ENCODE measurements at places on chromosomes 1 and 21.

GRCh38 chr1:50783286-50783685 is 176.8 kb downstream of the FAF1 start:
- DNase-seq = no peak

GRCh38 chr1:236516929-236517704 is 6.7 kb upstream of the LGALS8 start:
- no peak for DNase-seq

- no peak for DNase-seq
Observed at GRCh38 chr1:64243757-64244080, 40.3 kb downstream of the UBE2U start.

DNA sequence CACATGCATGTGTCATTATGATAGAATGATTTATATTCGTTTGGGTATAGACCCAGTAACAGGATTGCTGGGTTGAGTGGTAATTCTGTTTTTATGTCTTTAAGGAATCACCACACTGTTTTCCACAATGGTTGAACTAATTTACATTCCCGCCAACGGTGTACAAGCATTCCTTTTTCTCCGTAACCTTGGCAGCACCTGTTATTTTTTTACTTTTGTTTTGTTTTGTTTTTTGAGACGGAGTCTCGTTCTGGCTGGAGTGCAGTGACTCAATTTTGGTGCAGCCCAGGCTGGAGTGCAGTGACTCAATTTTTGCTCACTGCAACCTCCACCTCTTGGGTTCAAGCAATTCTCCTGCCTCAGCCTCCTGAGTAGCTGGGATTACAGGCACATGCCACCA is 8.5 kb upstream of the S100B start:
- no peak for DNase-seq

DNA sequence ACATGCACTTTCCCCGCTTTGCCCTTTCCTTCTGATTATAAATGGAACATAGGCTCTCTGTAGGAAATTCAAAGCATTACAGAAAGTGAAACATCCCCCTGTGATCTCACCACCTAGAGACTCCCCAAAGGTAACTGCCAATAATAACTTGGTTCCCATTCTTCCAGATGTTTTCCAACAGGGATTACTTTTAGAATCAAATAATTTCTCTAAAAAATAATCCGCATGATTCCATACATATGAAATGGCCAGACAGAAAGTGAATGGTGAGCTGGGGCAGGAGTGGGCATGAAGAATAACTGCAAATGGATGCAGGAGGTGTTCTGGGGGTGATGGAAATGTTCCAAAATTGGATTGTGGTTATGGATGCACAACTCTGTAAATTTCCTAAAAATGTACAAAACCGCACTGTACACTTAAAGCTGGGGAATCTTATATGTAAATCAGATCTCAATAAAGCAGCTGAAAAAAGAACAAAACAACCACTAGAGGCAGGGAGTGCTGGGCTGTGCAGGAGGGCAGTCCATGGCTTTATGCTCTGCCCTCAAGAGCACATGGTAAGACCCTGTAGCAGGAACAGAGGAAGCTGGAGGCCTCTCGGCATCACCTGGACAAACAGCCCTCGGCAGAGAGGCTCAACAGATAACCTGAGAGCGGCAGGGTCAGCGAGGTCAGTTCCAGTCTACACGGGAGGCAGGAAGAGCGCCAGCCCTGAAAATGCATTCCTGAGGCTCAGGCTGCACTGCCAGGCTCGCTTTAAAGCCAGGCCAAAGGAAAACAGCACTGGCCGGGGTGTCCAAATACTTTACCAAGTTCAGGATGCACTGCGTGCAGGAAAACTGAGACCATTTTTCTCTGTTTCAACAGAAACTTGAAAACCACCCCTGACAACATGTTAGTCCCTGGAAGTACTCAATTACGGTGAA is 39.7 kb downstream of the CAPZB start:
- DNase-seq = peak; percentile 85

DNA sequence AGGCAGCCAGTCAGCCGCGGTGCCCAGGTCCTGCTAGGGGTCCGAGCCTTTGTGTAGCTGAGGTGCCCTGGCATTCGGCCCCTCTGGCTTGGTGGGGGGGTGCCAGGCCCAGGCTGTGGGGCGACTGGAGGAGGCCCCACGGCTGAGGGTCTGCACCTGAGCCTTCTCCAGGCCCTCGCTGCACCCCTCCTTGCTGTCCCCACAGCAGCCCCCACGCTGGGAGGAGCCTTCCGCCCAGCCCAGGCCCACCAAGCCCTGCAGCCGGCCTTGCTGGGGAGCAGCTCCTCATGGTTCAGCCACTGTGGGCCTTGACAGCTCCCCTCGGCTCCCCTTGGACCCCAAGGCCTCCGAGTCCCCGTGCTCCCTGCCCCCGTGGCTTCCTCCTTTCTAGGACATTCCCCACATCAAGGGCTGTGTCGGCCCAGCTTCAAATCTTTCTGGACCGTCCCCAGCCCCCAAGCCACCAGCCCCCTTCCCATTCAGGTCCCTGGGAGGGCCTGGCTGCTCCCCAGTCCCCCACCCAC is 67.8 kb downstream of the MORN1 start:
- no peak for DNase-seq

DNA sequence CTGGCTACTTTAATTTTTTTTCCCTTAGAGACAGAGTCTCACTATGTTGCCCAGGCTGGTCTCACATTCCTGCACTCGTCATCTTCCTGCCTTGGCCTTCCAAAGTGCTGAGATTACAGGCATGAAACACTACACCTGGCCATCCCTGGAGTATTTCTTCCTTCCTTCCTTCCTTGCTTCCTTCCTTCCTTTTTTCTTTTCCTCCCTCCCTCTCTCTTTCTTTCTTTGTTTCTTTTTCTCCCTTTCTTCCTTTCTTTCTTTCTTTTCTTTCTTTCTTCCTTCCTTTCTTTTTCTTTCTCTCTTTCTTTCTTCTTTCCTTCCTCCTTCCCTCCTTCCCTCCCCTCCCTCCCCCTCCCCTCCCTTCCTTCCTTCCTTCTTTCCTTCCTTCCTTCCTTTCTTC is 46.4 kb upstream of the PM20D1 start:
- no peak for DNase-seq

GRCh38 chr1:47872886-47873285 is 124.3 kb downstream of the TRABD2B start:
- no peak for DNase-seq

DNA sequence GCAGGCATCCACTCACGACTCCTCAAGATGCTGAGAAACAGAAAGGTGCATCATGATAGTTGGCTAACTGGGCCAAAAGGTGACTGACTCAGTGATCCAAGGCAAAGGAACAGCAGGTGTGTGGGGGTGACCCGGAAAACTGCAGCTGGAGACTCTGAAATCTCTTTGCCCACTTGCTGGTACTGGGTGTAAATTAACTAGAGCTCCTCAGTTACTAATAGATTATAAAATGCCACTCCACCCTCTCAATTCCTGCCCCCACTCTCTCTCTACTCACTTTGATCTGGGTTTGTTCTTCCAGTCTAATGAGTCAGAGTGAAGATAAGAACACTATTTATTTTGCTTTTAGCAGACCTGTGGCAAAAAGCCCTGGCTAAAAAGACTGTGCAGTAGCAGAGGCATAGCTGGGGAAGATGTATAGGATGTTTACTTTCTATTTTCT is 7.2 kb upstream of the PIGC start:
- DNase-seq = no peak

DNA sequence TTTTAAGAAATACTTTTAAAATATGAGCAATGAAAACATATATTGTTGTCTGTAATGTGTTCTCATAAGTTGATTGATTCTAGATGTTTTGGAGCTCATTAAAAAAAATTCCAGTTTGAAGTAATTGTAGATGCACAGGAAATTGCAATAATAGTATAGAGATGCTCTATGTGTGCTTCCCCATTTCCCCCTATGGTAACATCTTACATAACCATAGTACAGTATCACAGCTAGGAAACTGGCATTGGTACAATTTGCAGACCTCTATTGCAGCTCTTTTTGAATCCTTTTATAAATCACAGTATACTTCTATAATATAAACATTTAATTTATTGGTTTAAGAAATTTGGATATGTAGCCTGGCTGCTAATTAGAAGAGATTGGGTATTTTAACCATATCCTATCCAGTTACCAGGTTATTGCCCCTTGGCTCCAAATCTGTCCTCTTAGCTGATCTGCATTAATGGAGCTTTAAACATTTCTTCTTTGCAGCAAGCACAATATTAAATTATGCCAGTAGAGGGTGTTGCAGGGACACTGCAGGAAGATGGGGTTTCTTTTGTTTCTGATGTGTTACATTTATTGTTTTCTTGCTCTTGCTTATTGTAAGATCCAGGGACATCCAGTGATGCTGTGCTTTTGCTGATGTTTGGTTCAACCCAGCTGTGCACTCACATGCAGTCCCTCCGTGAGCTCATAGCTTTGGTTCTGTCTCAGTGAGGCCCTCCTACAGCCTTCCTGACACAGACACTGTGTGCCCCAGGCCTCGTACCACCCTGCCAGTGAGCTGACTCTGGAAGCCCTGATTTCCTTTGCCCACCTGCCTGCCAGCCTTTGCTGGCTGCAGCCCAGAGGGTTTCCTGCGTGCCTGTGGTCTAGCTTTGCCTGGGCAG is 103.3 kb downstream of the RABGAP1L start:
- no peak for DNase-seq

GRCh38 chr1:46053734-46054133 is 78.7 kb downstream of the PIK3R3 start:
- no peak for DNase-seq

- DNase-seq = no peak
Observed at GRCh38 chr1:151259351-151259750, 4.8 kb downstream of the PSMD4 start.

DNA sequence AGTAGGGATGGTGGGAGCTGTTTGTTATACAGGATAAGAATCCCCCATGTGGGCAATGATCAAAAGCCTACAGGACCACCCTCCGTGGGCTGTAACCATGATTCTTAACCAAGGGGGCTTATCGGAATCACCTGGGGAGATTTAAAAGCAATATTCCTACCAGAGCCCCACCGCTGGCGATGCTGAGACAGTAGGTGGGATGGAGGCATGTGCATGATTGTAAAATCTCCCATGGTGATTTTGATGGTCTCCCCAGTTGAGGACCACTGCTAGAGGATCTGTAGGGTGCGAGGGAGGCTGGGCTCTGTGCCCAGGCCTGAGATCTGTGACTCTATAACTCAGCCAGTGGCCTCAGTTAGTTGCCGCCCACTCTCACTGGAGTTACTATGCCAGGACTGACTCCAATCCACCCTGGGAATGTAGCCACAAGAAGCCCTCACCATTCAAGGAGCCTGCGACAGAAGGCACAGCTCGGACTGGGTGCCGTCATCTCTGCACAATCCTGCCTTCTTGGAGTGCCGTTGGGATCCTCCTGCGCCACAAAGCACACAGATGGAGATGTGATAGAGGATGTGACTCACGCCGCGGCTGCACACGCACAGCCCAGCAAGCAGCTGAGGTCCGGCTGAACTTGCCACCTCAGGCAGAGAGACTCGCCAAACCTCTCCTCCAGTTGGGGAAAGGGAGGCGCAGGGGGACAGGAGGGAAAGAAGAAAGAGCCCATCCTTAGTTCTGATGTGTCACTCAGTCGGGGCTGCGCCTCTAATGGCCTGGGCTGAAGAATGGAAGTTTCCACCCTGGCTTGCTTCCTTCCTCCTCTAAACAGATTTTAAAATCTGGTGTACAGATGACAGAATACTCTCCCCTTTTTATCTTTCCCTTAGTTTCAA is 26.5 kb downstream of the AKNAD1 start:
- peak; percentile 78 for DNase-seq

GRCh38 chr21:30491963-30492428 is at the start of gene KRTAP19-3:
TSS of gene KRTAP19-3 (minus strand) at chr21:30492013. CDS start at chr21:30491957, 56 bp downstream.
- no peak for DNase-seq

DNA sequence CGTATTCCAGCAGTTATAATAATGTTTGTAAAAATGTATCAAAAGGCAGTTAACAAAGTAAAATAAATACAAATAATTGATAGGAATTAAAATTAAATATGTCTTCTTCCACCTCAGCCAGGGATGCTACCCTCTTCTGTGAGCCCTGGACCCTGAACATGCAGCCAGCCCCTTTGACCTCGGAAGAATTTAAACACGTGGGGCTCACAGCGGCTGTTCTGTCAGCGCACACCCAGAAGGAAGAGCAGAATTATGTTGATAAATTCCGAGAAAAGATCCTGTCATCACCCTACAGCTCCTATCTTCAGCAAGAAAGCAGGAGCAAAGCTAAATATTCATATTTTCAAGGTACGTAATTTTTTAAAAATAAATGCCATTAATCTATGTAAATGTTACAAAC is 26.5 kb downstream of the UTS2 start:
- DNase-seq = no peak
